Head of caudate nucleus (tissue), 42 donors: ENCODE measurements at places on chromosomes 13 and 19.
A peak's percentile ranks its signal among the peaks of the same experiment; 100 is the strongest.

DNA sequence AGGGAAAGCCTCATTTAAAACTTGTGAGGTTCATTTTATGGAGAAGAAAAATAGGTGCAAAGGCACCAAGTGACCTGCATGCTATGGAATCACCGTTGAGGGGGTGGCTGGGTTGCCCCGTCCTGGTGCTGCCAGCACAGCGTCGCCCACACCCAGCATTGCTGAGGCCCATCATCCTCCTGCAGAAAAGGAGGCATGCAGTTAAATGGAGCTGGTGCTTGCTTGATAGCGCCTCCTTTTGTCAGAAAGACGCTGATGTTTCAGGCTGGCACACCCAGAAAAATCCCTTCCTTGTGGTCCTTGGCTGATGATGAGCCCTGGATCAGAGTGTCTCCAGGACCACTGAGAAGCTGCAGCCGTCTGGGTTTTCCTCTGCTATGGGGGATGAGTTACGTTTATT, 36.9 kb downstream of the DHRS12 start:
- DNase-seq: no peak

DNA sequence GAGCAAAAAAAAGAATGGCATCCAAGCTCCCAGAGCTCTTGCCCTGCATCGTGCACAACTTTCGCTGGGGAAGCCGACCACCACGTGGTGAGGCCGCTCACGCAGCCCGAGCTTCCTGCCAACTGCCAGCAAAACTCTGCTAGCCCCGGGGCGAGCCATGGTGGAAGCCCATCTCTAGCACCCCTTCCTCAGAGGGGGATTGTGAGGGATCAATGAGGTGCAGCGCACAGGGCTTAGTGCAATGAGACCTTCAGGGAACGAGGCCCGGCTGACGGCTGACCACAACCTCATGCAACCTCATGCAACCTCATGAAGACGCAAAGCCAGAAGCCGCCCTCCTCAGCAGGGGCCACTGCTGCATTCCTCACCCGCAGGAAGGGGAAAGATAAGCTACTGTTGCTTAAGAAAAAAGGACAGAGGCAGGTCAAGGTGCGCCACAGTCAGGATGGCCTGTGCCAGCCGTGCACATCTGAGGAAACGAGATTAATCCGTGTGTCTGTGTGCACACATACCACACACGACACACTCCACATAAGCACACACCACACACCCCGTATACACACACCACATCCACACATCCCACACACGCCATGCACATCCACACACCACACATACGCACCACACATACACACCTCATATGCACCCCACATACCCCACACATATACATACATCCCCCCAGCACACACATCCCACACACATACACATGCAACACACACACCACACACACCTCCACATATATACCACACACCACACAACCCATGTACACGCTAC, 9.6 kb downstream of the HSPBP1 start:
- DNase-seq: no peak

- DNase-seq: no peak
These were observed 45.5 kb upstream of the SLC7A9 start for GRCh38 chr19:32914879-32915660.

DNA sequence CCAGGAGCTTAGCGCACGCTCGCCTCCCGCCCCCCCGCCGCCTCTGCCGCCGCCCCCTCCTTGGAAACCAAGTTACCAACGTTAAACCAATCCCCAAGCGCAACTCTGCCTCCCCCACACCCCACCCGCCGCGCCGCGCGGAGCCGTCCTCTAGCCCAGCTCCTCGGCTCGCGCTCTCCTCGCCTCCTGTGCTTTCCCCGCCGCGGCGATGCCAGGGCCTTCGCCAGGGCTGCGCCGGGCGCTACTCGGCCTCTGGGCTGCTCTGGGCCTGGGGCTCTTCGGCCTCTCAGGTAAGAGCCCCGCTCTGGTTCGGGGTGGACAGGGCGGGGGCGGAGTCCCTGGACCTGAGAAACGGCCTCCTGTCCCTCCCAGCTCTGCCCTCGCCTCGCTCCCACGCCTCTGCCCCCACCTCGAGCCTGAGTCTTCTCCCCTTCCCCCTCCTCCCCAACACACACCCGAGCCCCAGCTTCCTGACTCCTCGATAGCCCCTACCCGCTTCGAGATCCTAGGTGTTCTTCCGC, at the start of gene ICAM5:
Gene ICAM5 (plus strand): TSS at position 117 of the 521 bp plus-strand sequence. CDS start 92 bp downstream, at position 209.
- peak; percentile 66 for DNase-seq

DNA sequence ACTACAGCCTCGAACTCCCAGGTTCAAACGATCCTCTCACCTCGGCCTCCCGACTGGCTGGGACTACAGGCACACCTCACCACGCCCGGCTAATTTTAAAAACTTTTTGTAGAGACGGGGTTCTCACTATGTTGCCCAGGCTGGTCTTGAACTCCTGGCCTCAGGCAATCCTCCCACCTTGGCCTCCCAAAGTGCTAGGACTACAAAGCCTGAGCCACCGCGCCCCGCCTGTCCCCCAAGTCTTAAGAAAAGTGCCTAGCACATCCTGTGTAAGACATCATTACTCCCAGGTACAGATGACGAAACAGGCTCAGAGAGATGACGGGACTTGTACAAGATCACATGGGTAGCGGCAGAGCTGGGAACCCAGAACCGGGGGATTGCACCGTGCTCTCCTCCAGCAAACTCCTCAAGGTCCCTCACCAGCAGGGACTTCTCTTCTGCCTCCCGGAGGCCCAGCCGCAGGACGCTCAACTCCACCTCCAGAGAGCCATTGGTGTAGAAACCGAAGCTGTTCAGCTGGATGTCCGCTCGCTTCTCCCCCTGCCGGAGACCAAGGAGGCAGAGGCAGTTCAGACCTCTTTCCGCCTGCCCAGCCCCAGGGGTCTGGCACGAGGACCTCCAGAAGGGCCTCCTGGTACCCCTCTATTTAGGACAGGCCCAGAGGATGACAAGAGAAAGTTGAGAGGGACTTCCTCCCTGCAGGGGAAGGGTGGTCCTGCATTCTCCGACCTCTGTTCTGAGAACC, 1.0 kb downstream of the GPR108 start:
- peak; percentile 74 for DNase-seq

- DNase-seq: no peak
These were observed 84.8 kb downstream of the ZNF728 start for GRCh38 chr19:22918221-22918620.

GRCh38 chr13:23069566-23069965, 111.2 kb upstream of the SGCG start:
- no peak for DNase-seq

DNA sequence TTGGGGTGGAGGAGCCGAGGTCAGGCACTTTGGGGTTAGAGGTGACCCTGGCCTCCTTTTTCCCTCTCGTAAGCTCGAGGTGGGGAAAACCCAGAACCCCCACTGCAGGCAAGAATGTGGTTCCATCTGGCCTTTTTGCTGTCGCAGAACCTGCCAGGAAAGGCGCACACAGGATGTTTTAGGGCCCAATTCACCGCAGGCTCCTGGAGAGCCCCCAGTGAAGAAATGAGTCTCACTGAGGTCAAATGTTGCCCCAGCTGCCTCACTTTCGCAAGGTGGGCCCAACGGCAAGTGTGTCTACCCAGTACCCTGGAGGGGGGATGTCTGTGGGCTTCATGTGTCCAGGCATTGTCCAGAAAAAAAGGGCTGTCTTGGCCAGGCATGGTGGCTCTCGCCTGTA, 61.8 kb downstream of the PEX11G start:
- no peak for DNase-seq

DNA sequence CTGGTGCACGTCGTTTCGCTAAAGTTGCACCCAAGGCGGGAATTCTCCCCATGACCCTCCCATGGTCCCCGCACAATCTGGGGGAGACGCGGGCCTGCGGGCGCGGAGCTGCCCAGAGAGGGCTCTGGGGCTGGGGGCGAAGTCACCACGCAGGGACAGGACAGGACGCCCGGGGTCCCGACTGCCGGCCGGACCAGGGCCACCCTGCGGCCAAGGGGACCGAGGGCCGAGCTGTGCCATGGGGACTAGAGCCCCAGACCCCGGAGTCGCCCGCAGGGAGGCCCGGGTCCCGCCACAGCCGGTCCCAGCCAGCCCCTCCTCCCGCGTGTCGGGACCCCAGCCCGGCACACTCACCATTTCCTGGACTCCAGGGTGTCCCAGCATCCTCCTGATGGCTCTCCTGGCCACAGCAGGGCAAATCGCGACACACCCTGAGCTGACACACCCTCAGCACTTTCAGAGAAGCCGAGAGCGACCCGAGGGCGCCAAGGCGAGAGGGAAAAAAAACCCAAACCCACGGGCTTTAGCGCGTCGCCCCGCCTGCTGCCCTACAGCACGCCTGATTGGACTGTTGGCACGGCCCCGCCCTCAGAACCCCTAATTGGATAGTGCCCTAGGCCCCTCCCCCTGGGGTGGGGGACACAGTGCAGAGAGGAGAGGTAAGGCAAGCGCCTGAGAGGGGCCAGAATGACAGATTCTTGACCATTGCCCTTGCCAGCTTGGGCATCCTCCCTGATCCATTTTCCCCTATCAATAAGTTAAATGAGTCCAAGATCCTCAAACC, 28.6 kb downstream of the ZNF44 start:
- no peak for DNase-seq

DNA sequence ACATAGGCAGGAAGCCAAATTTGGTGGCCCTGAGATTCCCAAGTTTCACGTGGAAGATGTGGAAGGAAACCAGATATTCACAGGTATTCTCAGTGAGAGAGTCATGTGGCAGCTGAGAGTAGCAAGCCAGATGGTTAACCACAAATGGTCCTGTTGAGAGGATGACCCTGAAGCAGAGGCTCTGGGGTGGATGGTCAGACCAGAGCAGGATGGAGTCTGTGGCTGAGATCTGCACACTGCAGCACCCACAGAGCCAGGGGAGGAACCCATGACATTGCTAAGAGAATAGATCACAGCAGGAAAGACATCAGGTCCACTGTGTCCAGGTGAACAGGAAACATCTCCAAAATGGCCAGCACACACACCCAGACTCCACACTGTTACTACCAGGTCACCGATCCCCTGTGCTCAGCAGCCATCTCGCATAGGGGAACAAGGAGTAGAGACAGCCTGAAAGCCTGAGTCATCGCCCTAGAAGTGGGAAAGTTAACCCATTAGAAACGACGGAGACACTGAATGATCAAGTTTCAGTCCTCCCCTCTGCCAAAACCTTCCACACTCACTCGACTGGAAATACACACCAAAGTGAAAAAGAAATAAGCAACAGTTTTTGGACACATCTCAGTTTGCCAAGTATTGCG, 160.0 kb downstream of the RBM26 start:
- no peak for DNase-seq

DNA sequence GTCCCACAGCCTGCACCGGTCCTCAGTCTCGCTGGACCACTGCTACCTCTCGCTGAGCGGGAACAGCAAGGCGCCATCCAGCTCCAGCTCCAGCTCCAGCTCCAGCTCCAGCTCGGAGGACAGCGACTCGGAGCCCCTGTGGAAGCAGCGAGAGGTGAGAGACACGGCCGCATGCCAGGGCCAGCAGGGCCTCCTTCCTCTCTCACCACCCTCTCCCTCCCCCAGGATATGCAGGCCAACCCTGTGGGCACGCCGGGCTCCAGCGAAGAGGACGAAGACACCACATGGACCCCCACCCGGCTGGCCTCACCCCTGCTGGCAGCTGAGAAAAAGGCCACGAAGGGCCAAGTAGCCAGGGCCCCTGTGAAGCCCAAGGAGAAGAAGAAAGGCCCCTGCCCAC, 7.3 kb downstream of the SIX5 start:
- DNase-seq: no peak

- no peak for DNase-seq
These were observed 61.4 kb downstream of the USP12 start for GRCh38 chr13:27110056-27110746.

DNA sequence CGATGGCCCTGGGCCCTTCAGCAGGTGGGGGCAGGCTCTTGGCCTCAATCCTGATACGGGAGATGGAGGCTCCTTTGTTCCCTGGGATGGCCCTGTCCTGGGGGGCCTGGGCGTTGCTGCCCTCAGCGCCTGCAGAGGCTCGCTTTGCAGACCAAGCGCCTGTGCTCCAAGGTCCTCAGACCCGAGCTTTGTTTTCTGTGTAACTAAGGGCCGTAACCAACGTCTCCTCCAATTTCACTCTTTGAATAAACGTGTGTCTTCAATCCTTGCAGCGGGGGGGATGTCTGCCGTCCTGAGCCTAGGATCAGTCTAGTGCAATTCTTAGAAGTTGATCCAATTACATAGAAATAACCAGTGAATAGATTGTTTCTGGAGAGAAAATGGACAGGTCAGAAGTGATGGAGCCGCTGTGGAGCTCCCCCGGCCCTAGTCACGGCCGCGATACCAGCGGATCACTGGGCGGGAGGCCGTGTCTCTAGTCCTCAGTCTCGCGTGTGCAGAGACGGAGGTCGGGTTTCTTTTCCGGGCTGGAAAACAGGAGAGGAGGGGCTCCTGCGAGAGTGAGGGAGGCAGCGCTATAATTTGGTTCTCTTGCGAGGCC, 5.3 kb downstream of the PTBP1 start:
- no peak for DNase-seq

- no peak for DNase-seq
These were observed 334.7 kb downstream of the IRS2 start for GRCh38 chr13:109451726-109452125.
